Nasal cavity respiratory epithelium epithelial cell of viscerocranial mucosa (primary cell): ENCODE measurements at places on chromosomes 7 and 10. TPM values are rescaled to one million over a fixed set of nuclear protein-coding genes. Genes with fewer than 3 reads are reported as not detected.

Gene CCL26
- 0.14 and 0.34 TPM in 2 replicates for total RNA-seq

Gene VSTM4
- total RNA-seq: not detected in 2 replicates

Gene LDB3
- total RNA-seq: under 0.01 and 0.07 TPM in 2 replicates

Gene DEPP1
- total RNA-seq: 0.68 and 3.7 TPM in 2 replicates

Gene GJD4
- 0.07 TPM in 1 of 2 replicates, not detected in the other for total RNA-seq

Gene KIF11
- total RNA-seq: 1.4 and 1.7 TPM in 2 replicates

Gene FFAR4
- not detected in 2 replicates for total RNA-seq

Gene RBP4
- total RNA-seq: not detected in 2 replicates

Gene CTAGE4
- 0.14 and 2.1 TPM in 2 replicates for total RNA-seq

Gene RBP3
- not detected in 2 replicates for total RNA-seq

Gene PNLIPRP2
- total RNA-seq: not detected in 2 replicates

Gene DDX50
- 51.3 and 67.0 TPM in 2 replicates for total RNA-seq

Gene RPEL1
- total RNA-seq: under 0.01 and 0.14 TPM in 2 replicates

Gene NOD1
- 2.7 and 7.8 TPM in 2 replicates for total RNA-seq

Gene PAPOLB
- total RNA-seq: under 0.01 TPM in 1 of 2 replicates, not detected in the other

Gene MET
- total RNA-seq: 265 and 276 TPM in 2 replicates

Gene THSD7A
- total RNA-seq: under 0.01 and 0.28 TPM in 2 replicates

Gene ZNF775
- total RNA-seq: 2.4 and 2.5 TPM in 2 replicates

Gene GIMAP8
- not detected in 2 replicates for total RNA-seq

Gene ATOH7
- total RNA-seq: not detected in 2 replicates

Gene UTF1
- not detected in 2 replicates for total RNA-seq

Gene HOXA11
- total RNA-seq: not detected in 2 replicates

Gene CLCN1
- 0.64 TPM in 1 of 2 replicates, not detected in the other for total RNA-seq

Gene VAX1
- under 0.01 TPM in 1 of 2 replicates, not detected in the other for total RNA-seq

Gene CRHR2
- not detected in 2 replicates for total RNA-seq
